Epithelial cell of proximal tubule (primary cell): ENCODE measurements at places on chromosomes 13 and 19. TPM values are rescaled to one million over a fixed set of nuclear protein-coding genes. Genes with fewer than 3 reads are reported as not detected.

DNA sequence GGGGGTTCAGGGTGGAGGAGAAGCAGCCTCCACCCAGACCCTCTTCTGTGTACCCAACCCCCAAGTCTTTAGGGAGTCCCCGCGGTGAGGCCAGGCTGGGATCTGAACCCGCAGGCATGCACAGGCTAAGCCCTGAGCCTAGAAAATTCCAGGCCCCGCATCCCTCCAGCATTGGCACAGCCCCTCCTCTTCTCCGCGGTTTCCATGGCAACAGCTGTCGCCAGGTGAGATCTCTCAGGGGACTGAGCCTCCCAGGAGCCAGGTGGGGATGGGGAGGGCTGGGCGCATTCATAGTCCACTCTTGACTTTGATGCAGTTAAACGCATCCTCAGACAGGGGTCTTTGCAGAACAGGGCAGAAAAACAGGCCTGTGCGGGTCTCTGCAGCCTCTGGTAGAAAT lies 48.3 kb upstream of the USP29 start:
- no peak for DNase-seq

DNA sequence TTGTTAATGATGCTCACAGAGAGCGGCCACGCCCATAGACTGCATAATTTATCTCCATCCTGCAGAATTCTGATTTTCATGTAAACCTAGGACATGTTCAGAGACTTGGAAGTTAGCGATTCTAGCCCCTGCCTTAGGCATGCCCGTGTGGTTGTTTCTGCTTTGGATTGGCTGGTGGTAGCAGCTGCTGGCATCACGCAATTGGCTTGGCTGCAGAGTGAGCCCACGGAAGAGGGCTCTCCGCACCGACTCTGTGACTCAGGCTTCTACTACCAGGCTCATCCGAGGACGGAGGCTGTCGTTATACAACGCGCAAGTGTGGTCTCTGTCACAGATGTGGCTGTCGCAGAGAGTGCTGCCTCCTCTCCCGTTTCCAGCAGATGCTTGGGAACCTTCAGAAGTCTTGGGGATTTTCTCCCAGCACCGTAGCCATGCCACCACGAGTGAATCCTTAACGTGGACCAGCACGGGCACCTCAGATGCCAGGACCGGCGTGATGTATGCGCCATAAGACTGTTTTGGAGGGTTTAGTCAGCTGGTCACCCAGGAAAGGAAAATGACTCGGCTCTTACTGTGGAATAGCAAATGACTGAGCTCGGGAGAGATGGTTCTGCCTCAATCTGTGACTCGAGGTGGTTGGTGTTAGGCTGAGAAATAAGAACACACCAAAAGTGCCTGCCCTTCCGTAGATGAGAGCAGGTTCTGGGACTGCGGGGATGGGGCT lies 61.0 kb upstream of the F7 start:
- no peak for DNase-seq

DNA sequence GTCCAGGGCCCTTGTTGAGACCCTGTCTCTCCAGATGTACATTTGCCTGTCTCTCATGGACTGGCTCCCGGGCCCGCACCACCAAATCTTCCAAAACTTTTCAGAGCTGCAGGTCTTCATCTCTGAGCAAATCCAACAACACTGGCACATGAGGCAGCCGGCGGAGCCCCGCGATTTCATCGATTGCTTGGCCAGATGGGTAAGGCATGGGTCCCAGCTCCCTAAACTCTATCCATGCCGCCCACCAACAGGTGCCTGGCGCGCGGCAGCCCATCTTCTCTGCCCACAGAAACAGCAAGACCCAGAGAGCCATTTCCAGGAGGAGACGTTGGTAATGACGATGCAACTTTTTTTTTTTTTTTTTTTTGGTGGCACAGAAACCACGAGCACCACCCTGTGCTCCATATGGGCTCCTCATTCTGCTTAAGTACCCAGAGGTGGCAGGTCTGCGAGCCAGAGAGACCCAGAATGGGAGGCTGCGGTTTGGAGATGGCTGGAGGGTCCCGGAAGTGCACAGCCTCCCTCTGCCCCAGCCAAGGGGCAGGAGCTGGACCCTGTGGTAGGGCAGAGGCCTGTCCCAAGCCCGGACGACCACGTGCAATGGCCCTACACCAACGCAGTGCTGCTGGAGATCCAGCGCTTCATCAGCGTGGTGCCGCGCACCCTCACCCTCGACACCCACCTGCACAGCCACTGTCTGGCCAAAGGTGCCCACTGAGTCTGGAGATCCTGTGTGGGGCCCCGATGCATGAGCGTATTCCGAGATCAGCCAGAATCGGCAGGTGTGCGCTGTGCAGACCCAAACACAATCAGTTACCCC lies 22.6 kb downstream of the CYP2F1 start:
- no peak for DNase-seq

DNA sequence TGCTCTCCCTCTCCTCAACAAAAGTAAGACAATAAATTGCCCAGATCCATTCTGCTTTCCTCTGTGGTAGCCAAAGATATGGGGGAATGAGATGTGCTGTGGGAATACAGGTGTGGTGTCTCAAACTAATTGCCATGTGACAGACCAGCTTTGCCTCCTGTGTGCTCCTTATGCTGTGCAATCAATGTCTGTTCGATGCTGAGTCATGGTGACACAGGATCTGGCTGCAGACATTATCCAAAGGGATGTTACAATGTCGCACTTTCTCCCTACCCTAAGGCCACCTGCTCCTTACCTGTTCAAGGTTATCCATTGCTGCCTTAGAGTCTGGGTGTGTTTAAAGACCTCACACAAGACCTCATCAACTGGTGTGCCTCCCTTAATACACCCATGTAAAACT lies 32.5 kb downstream of the FGF14 start:
- DNase-seq = no peak

DNA sequence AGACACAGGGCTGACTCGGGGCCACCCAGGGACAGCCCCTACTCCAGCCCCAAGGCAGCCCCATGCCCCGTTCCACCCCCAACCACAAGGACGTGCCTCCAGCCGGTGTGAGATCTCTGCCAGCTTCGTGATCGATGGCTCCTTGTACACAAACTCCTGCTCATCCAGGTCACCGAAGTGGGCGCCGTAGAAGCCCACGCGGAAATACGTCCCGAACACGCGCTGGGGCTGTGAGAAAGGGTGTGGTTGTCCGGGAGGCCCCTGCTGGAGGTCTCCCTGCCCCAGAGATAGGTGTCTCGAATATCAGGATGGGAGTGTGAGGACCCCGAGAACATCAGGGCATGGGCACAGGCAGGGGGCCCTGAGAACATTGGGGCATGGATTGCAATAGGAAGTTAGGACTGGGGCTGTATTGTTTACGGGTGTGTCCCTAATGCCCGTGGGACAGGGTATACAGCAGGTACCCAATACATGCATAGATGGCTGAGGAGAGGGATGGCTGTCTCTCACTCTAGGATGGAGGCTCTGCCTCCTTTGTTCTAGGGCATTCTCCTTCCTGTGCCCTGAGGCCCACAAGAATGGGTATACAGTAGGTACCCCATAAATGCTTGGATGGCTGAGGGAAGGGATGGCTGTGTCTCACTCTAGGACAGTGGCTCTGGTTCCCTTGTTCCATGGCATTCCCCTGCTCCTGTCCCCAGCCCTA lies 5.3 kb upstream of the KANK2 start:
- no peak for DNase-seq

DNA sequence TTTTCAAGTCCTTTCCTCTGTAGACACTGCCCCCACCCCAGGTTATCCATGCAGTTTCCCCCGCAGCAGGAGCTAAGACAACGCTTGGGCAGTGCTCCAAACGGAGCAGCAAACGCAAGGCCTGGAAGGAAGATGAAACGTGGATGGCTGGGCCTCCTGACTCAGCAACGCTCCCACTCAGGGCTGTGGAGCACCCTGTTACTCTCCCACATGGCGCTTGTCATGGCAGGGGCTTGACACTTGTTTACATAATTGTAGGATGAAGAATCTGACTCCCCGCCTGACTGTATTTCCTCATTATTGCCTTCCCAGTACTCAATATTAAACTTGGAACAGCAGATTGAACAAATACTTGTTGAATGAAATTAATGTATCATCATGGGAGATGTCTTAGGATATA lies 799 bp upstream of the C1QTNF9B start:
- DNase-seq = no peak

DNA sequence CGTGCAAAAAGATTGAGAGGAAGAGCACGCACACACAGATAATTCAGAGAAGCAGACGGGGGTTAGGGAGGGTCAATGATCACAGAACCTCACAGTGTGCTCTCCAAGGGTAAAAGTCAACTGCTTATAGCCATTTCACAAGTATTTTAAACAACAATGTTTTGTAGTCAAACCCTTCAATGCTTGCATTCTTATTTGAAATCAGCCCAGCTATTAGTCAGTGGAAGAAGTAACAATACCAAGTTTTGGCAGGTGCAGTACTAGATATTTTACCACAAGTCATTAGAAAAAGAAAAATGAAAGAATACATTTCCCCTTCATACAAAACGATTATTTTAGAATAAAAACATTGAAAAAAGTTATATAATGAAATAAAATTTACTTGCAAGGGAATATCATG lies 2.6 kb downstream of the CSNK1A1L start:
- DNase-seq = no peak

GRCh38 chr13:74289861-74290773 lies 155.9 kb upstream of the KLF12 start:
- peak; percentile 93 for DNase-seq

- no peak for DNase-seq
Measured at GRCh38 chr13:73520566-73521289, 461.9 kb downstream of the KLF5 start.

DNA sequence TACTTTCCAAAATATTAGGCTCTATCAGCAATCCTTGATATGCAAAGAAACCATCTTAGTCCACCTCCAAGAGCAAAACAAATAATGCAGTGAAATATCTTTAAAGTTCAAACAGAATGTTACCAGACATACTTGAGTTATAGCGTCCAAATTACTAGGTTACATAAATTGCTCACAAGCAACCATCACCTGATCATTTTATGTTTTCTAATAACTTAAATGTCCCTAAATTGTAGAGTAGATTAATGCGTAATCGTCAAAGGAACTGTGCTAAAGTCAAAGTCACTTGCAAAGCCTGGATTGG lies 350.6 kb upstream of the ARGLU1 start:
- no peak for DNase-seq

DNA sequence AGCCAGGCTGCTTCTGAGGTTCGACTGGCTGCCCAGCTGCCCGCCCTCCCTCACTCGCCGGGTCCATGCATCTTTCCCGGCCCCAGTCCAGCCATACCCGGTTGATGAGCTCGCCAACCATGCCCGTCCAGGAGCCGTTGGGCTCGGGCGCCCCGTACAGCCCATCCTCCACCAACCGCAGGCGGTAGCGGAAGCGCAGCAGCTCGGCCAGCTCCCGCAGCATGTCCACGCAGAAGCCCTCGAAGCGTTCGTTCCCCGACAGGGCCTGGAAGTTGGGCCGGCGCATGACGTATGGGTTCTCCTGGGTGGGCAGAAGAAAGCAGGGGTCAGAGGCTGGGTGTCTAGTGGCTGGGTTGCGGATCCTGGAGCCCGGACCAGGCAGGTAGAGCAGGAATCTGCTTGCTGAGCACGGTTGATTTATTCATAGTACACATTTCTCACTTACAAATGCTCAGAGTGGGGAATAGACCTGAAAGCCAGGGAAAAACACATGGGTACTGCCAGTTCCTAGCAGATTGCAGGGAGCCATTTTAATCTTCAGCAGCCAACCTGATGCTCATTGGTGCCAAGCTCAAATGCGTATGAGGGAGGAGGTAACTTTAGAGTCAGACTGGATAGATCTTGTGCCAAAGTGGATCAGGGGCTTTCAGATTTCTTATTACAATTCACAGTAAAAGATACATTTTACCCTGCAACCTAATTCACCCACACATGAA lies 27.4 kb downstream of the GRIK5 start:
- no peak for DNase-seq

DNA sequence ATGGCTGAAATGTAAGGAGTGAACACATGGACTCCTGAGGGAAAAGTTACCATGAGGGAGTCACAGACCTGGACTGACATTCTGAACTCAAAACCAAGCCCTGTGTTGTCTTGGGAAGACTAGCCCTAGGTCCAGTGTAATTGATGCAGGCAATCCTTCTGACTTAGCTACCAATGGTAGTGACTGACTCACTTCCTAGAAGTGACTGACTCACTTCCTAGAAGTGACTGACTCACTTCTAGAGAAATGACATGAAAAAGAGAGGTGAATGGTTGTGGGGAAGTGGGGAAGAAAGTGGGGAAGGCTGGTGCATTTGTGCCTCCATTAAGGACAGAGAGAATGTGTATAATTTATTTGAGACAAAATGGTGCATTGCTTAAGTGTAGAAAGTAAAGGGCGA lies 49.9 kb downstream of the EDNRB start:
- DNase-seq = no peak

GRCh38 chr13:40613192-40613818 lies 53.1 kb downstream of the FOXO1 start:
- no peak for DNase-seq

GRCh38 chr13:47632311-47632710 lies 368.8 kb downstream of the SUCLA2 start:
- DNase-seq = no peak

DNA sequence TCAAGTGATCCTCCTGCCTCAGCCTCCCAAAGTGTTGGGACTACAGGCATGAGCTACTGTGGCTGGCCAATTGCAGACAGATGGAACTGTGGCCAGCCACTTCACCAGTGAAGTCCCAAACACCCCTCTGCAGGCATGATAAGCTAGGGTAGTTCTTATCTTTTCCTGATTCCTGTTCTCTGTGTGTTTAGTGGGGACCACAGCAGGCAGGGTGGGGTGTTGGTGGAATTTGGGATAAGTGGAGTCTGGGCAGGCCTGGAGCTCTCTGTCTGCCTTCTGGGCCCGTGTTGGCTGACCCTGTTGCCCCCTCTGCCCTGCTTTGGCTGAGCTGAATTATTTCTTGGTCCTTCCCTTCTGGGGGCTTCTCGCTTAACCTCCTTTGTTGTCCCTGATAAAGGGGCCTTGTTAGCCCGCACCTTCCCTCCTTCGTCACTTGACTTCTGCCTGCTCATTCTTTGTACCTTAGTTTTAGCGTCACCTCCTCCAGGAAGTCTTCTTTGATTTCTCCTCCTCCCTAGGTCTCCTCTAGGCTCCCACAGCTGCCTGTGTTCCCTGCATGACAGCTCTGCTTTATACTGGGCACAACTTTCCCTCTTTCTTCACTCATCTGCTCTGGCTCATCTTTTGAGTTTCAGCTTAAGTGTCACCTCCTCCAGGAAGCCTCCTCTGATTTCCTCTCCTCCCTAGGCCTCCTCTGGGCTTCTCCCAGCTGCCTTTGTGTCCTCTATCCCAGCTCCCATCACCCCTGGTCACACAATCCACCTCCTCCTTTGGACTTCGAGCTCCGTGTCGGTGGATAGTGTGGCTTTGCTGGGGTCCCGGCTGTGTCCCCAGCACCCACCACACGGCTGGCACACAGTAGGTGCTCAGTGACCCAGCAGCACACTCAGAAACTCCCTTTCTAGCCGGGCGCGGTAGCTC lies 1.7 kb upstream of the NCLN start:
- no peak for DNase-seq

GRCh38 chr13:48600374-48601364 lies 53.1 kb upstream of the CYSLTR2 start:
- DNase-seq = peak; percentile 47

The IL11 gene
- total RNA-seq = 31.0 and 42.8 TPM in 2 replicates

The ANKRD24 gene
- not detected in 2 replicates for total RNA-seq

The PTH2 gene
- not detected in 2 replicates for total RNA-seq

The UQCRFS1 gene
- 51.8 and 56.2 TPM in 2 replicates for total RNA-seq

The MBNL2 gene
- total RNA-seq = 28.8 and 51.5 TPM in 2 replicates

The KLK14 gene
- total RNA-seq = 0.17 TPM in 1 of 2 replicates, not detected in the other

The OLFM4 gene
- 0.07 TPM in 1 of 2 replicates, not detected in the other for total RNA-seq

The SPACA4 gene
- not detected in 2 replicates for total RNA-seq

The FFAR1 gene
- 0.06 TPM in 1 of 2 replicates, not detected in the other for total RNA-seq

The ZNF66 gene
- total RNA-seq = 2.5 and 5.1 TPM in 2 replicates

The VSTM1 gene
- total RNA-seq = 0.75 TPM in 1 of 2 replicates, not detected in the other

The NAPSA gene
- total RNA-seq = 0.14 and 3.3 TPM in 2 replicates

The TEX101 gene
- total RNA-seq = not detected in 2 replicates
